ENCODE measurements at places on chromosomes 6 and 20.

DNA sequence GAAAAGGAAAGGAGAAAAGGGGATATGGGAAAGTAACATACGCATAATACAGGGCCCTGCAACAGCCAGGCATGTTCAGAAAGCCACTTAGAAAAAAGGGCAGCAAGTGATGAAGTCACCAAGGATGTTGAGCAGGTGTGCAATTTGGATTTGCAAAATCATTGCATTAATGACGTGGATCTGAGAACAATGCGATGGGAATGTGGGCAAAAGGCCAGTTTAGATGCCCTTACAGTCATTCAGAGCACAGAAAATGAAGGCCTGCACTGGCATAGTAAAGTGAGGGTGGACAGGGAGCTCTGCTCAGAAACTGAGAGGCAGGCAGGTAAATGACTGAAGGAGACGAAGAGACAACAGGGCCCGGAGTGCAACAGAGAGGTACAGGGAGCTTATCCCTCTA lies 123.7 kb upstream of the NHSL1 start:
- DNase-seq = peak; percentile 36

DNA sequence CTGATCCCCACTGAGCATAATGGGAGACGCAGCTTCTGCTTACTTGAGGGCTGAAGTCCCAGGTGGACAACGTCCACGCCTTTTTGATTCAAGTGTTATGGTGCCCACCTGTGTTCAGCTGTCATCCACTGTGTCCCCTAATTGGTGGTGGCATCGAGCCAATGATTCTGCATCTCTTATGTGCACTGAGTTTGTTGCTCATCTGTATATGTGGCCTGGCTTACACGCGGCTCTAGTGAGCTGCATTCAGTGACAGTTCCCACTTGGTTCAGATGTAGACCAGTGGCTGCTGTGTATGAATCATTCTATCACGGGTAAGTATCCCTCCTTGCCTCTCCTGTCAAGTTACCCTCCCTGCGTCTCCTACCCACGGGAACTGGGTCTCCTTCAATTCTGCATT lies 131.2 kb upstream of the CLDN20 start:
- DNase-seq = no peak

DNA sequence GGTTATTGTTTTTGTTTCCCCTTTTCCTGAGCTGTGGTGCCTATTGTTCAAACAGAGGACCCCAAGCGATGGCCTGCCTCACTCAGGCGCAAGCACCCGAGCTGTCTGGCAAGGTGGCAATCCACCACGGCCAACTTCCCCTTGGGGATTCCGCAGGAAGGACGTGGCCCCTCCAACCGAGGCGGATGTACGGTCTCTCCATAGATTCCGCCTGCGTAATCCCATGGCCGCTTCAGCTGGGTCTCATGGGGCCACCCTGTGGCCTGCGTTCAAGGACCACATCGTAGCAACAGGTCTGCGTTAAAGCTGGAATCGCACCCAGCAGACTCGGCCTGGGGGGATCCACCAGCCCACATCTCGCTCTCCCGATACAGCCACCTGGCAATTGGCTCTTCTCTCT lies 79.9 kb downstream of the CEBPB start:
- no peak for DNase-seq

DNA sequence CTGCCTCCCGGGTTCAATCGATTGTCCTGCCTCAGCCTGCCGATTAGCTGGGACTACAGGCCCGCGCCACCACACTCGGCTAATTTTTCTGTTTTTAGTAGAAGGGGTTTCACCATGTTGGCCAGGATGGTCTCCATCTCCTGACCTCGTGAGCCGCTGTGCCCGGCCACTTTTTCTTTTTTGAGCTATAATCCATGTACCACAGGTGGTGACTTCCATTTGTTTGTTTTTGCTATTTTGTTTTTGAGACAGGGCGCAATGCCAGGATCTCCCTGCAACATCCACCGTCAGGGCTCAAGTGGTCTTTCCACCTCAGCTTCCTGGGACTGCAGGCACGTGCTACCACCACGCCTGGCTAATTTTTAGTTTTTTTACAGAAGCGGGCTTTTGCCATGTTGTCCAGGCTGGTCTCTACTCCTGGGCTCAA lies 8.5 kb downstream of the HSPA1B start:
- DNase-seq = no peak

- DNase-seq = peak; percentile 45
Observed at GRCh38 chr6:151961809-151962208, 154.3 kb downstream of the ESR1 start.

DNA sequence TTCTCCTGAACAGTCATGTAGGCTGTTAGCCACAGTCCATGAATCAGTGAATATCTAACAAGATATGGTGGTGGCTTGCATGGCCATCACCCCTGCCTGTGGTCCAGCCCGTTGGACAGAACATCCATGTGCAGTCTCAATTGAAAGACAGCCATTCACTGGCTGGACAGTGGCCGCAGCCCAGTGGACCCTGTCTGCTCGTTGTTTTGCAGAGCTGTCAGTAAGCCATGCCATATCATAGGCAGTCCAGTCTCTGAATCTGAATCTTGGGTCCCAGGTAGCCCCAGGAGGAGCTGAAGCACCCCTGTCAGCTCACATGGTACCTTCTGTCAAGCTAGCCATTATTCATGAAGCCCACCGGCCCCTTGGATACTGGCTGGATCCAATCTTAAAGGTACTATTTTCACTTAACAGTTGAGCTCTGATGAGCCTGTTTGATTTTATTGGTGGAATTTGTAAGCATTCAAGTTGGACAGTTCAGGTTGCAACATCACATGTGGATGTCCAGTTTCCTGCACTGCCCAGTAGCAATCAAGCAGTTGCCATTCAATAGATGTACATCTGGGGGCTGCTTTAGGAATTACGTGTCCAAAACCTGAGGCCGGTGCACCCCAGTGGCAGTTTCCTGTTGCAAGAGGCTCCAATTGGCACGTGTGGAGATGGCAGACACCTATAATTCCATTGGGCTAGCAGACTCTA lies 37.8 kb downstream of the SERPINB1 start:
- DNase-seq = no peak

All from renal cortical epithelial cell (primary cell).